Spinal cord (tissue), 10 donors: ENCODE measurements at places on chromosomes 6 and 20. TPM values are rescaled to one million over a fixed set of nuclear protein-coding genes. Genes with fewer than 3 reads are reported as not detected.
A peak's percentile ranks its signal among the peaks of the same experiment; 100 is the strongest.

OTOR gene
- 15.7 TPM for total RNA-seq

- no peak for DNase-seq
Measured at GRCh38 chr6:163355426-163355991, 59.0 kb upstream of the QKI start.

XKR7 gene
- total RNA-seq = 1.8 TPM

SLC22A23 gene
- 31.5 TPM for total RNA-seq

- no peak for DNase-seq
Measured at GRCh38 chr20:41009946-41010345, 18.7 kb upstream of the TOP1 start.

- DNase-seq = no peak
Measured at GRCh38 chr6:16991981-16992629, 109.7 kb upstream of the STMND1 start.

MATN4 gene
- total RNA-seq = 21.2 TPM

GRCh38 chr6:33428224-33428965 lies 8.5 kb downstream of the SYNGAP1 start:
- DNase-seq = peak; percentile 60

DNA sequence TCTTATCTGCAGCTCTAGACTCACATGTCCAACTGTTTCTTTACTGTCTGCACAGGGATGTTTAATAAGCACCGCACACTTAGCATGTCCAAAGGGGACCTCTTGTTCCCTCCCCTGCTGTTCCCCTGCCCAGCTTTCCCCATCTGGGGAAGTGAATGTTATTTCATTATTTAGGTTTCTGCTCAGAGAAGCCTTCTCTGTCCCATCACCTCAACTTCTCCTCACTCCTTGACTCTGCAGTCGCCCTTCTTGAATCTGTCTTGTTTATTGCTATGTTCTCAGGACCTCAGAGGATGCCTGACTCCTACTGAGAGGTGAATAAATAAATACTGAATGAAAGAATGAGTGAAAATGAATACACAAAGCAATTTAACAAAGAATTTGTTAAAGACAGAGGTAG lies 121.0 kb downstream of the SASH1 start:
- DNase-seq = no peak

GRCh38 chr20:3749689-3750531 lies 17.4 kb downstream of the HSPA12B start:
- no peak for DNase-seq

- no peak for DNase-seq
Measured at GRCh38 chr6:126188279-126188909, 151.5 kb upstream of the CENPW start.

GRCh38 chr6:109579361-109579760 lies 96.3 kb upstream of the ZBTB24 start:
- no peak for DNase-seq

DAAM2 gene
- 79.5 TPM for total RNA-seq
